ENCODE measurements at places on chromosomes 2 and 18.

GRCh38 chr2:174181368-174181767, 67.0 kb downstream of the OLA1 start:
- no peak for DNase-seq

DNA sequence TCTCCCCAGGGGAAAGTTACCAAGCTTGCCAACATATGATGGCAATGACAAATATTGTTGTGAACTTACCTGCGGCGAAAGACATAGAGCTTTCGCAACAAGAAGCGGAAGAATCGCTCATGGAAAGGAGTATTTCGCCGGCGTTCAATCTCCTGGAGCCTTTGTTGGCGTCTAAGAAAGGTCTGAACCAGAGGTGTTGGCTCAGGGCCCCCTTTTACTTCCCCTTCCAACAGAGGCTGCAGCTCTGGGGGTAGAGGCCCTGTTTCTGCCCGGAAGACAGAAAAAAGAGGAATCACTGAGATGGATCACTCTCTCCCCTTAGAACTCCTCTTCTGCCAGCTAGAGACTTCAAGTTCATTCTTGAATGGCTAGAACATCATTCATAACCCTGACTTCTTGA, 10.8 kb downstream of the GGCX start:
- DNase-seq, result no peak

- peak; percentile 6 for DNase-seq
These were observed 1000.4 kb upstream of the ACVR2A start for GRCh38 chr2:146844226-146844990.

- peak; percentile 36 for DNase-seq
These were observed 75.5 kb downstream of the SLC4A3 start for GRCh38 chr2:219702796-219703545.

DNA sequence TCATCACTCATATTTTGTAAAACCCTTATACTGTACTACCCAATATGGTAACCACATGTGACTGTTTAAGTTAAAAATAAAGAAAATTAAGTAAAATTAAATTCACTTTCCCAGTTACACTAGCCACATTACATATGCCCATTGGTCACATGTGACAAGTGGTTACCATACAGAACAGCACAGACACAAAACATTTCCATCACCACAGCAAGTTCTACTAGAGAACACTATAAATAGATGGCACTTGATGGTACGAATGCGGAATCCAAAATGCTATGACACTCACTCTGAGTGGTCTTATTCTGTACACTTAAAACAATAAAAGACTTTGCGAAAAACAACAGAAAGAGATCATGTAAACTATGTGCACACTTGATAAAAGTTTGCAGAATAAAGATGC, 202.2 kb downstream of the PDE1A start:
- no peak for DNase-seq

DNA sequence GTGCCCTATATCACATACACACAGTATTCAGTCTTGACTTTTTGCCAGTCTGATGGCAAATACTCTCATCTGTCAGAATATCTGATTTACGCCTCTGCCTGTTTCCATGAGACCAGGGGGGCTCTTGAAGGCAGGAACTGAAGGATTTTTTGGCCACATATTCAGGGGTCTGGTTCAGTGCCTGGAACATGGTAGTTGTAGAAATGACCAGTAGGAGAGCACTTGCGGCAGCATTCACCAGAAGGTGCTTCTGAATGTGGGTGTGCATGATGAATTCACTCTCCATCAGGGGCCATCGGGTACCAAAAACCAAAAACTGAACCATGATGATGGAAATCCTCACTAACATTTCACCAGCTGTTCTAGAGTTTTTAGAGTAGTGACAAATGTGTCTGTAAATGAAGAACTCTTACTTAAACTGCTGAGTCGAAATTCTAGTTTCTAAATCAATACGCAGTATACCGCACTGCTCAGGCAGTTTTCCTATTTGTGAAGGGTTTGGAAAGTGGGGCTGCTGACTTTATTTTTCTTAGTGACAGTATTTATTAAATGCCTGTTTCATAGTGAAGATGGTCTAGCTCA, 54.6 kb downstream of the MERTK start:
- DNase-seq, result no peak
